ENCODE measurements at places on chromosomes 16 and 17. TPM values are rescaled to one million over a fixed set of nuclear protein-coding genes. Genes with fewer than 3 reads are reported as not detected.

DNA sequence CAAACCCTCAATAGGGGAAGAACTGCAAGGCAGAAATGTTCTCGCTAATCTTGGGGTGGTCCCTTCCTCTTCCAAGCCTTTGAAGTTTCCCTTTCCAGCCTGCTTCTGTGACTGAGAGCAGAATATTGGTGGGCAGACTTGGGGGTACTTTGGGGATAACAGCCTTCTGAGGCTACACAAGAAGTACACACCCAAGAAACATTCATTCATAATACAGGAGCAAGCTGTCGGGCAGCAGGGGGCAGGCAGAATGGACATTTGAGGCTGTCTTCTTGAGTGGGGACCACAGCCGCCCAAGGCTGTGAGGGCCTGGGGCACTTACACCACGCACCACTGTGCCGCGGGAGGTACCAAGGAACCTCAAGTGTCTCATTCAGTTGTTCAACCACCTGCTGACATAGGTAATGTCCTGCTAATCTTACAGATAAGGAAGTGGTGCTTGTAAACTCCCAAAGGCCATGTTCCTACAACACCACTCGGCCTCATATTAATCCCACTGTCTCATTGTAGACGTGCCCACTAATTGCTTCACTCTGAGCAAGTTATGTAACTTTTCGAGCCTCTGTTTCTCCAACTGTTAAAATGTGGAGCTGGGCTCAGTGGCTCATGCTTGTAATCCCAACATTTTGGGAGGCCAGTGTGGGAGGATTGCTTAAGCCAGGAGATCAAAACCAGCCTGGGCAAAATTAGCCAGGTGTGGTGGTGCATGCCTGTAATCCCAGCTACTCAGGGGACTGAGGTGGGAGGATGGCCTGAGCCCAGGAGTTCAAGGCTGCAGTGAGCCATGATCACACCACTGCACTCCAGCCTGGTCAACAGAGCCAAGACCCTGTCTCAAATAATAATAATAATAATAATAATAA is 2.5 kb upstream of the MRPS23 start:
- H3K27me3 ChIP-seq = no peaks in the 10 kb centered on the region
- peaks cover 21% of the 10 kb centered on the region for H3K4me1 ChIP-seq
- H3K27ac ChIP-seq = peak overlapping the region; percentile 16
- no peak overlapping the region for H3K4me3 ChIP-seq
- no peaks in the 10 kb centered on the region for H3K36me3 ChIP-seq

GRCh38 chr17:45742251-45742650 is 41.9 kb upstream of the CRHR1 start:
- no peak for DNase-seq
- no peak overlapping the region for H3K4me3 ChIP-seq
- H3K4me1 ChIP-seq = no peaks in the 10 kb centered on the region
- H3K27me3 ChIP-seq = no peaks in the 10 kb centered on the region

- no peak overlapping the region for H3K27ac ChIP-seq
- no peak overlapping the region for H3K4me3 ChIP-seq
- H3K36me3 ChIP-seq = no peaks in the 10 kb centered on the region
- DNase-seq = no peak
These were observed 87.3 kb upstream of the TOB1 start for GRCh38 chr17:50953518-50953830.

FNDC8 gene
- not detected for polyA plus RNA-seq

- H3K27me3 ChIP-seq = no peaks in the 10 kb centered on the region
- H3K36me3 ChIP-seq = no peaks in the 10 kb centered on the region
- peak within 1 kb of the TSS; percentile 39 for H3K4me3 ChIP-seq
These were observed at the start of gene WNT9B for GRCh38 chr17:46851029-46851741. Gene WNT9B, plus strand, starts transcription at chr17:46851583. Its CDS starts 56 bp downstream, at chr17:46851639.

KRT24 gene
- polyA plus RNA-seq = 0.08 TPM

GRCh38 chr17:37299257-37299980 is 76.4 kb upstream of the C17orf78 start:
- no peak overlapping the region for H3K4me3 ChIP-seq
- peaks cover 16% of the 10 kb centered on the region for H3K4me1 ChIP-seq
- no peak for DNase-seq
- no peaks in the 10 kb centered on the region for H3K27me3 ChIP-seq

SLC2A4 gene
- polyA plus RNA-seq = 1.0 TPM

DNA sequence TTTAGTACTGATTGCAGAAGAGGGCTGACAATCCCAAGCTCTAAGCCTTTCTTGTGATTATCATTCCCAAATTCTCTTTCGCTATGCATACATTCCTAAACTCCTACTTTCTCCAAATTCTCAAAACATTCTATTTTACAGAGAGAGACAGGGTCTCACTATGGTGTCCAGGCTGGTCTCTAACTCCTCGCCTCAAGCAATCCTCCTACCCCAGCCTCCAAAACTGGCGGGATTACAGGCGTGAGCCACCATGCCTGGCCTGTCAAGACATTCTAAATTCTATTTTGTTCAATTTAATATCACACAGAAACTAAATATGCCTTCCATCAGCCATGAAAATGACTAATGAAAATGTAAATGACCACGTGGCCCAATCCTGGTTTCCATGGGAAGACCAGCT is 39.8 kb downstream of the ANKRD11 start:
- no peak overlapping the region for H3K27ac ChIP-seq
- H3K36me3 ChIP-seq = no peaks in the 10 kb centered on the region
- peaks cover 53% of the 10 kb centered on the region for H3K4me1 ChIP-seq
- no peak for DNase-seq

DNA sequence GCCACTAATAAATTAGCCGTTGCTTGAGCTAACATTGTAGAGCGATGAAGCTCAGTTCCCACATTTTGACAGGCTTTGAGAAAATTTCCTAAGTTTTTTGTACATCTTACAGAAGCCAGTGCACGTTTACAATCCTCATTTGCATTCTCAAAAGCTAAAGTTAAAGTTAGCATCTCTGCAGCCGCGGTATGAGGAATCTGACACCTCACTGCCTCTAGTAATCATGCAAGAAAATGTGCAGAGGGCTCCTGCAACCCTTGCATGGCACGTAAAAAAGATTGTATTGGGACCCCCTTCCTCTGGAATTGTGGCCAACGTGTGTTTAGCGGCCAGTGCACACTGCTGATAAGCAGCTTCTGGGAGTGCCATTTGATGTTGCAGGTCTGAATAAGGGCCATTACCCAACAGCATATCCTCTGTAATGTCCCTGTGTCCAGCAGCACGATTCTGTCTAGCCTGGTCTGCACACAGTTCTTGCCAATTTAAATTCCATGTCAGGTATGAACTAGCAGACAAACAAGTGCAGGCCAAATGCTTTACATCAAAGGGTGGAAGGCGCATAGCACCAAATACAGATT is 12.4 kb upstream of the ZNF689 start:
- H3K4me3 ChIP-seq = no peak overlapping the region
- no peaks in the 10 kb centered on the region for H3K27me3 ChIP-seq
- H3K4me1 ChIP-seq = no peaks in the 10 kb centered on the region
- H3K36me3 ChIP-seq = no peaks in the 10 kb centered on the region
- H3K27ac ChIP-seq = no peak overlapping the region
- DNase-seq = no peak

DNA sequence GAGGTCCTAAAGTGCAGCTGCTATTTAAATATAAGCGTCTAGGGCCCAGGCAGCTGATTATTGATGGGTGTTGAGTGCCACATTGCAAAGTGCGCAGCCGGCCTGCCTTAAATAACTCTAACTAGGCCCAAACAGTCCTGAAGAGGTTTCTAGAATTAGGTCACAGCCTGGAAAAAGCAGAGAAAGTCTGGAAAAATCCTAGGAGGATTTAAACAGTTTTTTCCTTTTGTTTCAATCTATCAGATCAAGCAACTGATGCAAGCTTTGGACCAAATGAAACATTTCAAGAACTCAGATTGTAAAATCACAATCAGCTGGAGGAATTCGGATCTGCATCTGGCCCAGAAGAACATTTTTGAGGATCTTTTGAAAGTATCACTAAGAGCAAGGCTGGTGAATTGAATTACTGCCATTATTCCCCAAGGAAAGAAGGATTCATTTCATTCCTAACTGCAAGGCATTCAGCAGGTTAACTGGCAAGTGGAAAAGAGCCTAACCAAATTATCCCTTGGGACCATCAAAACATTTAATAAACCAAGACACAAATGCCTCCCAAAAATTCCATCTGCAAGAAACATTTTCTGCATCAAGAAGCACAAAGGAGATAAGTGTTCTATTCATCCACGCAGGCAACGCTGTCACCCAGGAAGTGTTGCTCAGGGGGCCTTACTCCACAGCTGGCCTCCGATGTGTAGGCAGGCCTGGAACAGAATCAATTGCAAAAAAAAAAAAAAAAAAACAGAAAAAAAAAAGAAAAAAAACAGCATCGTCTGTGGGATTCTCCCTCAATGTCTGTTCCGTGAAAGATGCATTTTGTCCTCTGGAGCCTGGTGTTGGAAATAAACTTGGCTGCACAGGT is 46.1 kb downstream of the IRX3 start:
- no peaks in the 10 kb centered on the region for H3K27me3 ChIP-seq
- no peaks in the 10 kb centered on the region for H3K36me3 ChIP-seq
- no peak overlapping the region for H3K4me3 ChIP-seq
- no peaks in the 10 kb centered on the region for H3K4me1 ChIP-seq
- H3K27ac ChIP-seq = no peak overlapping the region
- DNase-seq = no peak

TNS4 gene
- not detected for polyA plus RNA-seq

DNA sequence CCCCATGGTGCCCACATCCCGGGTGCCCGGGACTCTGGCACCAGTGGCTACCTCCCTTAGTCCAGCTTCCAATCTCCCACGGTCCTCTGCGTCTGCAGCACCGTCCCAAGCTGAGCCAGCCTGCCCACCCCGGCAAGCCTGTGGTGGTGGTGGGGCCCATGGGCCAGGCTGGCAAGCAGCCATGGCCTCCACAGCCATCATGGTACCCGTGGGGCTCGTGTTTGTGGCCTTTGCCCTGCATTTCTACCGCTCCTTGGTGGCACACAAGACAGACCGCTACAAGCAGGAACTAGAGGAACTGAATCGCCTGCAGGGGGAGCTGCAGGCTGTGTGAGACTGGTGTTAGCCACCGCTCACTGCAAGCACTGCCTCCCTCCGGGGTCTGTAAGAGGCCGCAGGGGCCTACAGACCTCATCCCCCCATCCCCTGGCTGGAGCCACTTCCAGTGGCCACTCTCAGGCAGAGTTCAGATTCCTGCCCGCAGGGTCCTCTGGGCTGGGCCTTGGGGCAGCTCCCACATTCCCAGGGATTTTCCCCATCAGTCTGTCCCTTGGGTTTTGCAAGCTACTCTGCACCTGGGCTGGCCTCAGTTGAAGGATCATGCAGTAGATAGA is 3.9 kb upstream of the SETD1A start:
- no peaks in the 10 kb centered on the region for H3K27me3 ChIP-seq
- peaks cover 7% of the 10 kb centered on the region for H3K4me1 ChIP-seq
- H3K27ac ChIP-seq = no peak overlapping the region
- peak; percentile 53 for DNase-seq

OR1A2 gene
- polyA plus RNA-seq = not detected

DNA sequence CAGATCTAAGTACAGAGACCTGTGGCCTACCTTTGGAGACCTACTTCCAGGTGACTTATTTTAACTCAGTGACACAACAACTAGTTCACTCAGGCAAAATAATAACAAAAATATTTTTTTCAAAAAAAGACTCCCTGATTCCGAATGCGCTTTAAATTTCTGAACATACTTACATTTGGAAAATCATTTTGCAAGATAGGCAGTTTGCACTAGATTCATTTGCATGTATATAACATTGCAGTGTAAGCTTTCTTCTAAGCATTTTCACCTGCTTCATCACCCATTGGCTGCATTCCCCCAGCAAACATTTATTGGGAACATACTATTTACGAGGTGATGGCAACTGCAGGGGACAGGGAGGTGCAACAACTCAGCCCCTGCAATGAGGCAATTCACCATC is 166.8 kb downstream of the GRIN2A start:
- DNase-seq = no peak
- no peak overlapping the region for H3K4me3 ChIP-seq
- no peaks in the 10 kb centered on the region for H3K27me3 ChIP-seq
- no peaks in the 10 kb centered on the region for H3K36me3 ChIP-seq

GRCh38 chr17:57518587-57519581 is 226.2 kb downstream of the CCDC182 start:
- H3K27ac ChIP-seq = no peak overlapping the region
- no peak for DNase-seq
- no peaks in the 10 kb centered on the region for H3K36me3 ChIP-seq
- H3K4me3 ChIP-seq = no peak overlapping the region
- H3K27me3 ChIP-seq = no peaks in the 10 kb centered on the region

PYDC1 gene
- polyA plus RNA-seq = not detected

DNA sequence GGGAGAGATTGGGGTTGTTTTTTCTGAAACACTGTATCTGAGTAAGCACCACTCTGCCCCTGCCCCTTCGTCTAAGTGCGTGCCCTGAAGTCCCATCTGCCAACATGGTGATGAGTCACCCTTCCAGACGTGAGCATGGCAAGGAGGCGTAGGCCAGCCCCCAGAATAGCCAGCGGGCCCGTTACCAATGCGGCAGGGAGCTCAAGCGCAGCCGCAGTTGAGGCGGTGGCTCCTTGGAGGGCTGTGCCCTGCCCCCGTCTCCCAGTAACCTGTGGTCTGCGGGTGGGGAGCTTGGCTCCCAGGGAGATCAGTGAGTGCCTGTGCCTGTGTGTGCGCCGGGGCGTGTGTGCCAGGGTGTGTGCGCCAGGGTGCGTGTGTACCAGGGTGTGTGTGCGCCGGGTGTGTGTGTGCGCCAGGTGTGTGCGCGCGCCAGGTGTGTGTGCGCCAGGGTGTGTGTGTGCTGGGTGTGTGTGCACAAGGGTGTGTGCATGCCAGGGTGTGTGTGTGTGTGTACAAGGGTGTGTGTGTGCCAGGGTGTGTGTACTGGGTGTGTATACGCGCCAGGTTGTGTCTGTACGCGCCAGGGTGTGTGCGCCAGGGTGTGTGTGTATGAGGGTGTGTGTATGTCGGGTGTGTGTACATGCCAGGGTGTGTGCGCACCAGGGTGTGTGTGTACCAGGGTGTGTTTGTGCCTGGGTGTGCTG is 98.6 kb upstream of the CHMP6 start:
- H3K27ac ChIP-seq = no peak overlapping the region
- H3K27me3 ChIP-seq = no peaks in the 10 kb centered on the region
- H3K36me3 ChIP-seq = no peaks in the 10 kb centered on the region
- H3K4me1 ChIP-seq = no peaks in the 10 kb centered on the region
- no peak overlapping the region for H3K4me3 ChIP-seq

DNA sequence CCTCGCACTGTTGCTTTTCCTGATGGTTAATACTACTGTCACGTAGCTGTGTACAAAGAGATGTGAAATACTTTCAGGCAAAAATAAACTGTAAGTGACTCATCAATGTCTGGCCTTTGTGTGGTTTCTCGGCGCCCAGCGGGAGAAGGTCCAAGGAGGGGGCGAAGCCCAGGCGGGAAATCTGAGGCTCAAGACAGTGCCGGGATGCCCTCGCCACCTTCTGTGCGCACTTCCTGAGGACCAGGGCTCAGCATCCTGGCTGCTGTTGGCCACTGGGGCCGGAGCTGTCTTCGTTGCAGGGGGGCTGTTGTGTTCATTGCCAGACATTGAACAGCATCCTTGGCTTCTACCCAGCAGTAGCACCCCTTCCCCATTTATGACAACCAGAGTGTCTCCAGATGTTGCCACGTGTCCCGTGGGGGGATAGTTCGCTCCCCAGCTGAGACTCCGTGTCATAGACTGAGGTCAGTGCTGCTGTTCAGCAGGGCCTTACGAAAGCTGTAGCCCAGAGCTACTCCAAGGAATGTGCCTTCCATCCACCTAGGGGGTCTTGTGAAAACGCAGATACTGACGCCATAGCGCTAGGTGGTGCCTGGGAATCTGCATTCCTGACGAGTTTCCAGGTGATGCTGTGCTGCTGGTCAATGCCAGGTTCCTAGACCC is 67.3 kb upstream of the PLCG2 start:
- peaks cover 6% of the 10 kb centered on the region for H3K36me3 ChIP-seq
- H3K4me1 ChIP-seq = peaks cover 14% of the 10 kb centered on the region
- no peaks in the 10 kb centered on the region for H3K27me3 ChIP-seq
- H3K27ac ChIP-seq = no peak overlapping the region
- DNase-seq = no peak
- no peak overlapping the region for H3K4me3 ChIP-seq
